ENCODE measurements at places on chromosomes 4 and X.

- DNase-seq, result no peak
Measured at GRCh38 chr4:168837922-168838321, 172.1 kb downstream of the CBR4 start.

DNA sequence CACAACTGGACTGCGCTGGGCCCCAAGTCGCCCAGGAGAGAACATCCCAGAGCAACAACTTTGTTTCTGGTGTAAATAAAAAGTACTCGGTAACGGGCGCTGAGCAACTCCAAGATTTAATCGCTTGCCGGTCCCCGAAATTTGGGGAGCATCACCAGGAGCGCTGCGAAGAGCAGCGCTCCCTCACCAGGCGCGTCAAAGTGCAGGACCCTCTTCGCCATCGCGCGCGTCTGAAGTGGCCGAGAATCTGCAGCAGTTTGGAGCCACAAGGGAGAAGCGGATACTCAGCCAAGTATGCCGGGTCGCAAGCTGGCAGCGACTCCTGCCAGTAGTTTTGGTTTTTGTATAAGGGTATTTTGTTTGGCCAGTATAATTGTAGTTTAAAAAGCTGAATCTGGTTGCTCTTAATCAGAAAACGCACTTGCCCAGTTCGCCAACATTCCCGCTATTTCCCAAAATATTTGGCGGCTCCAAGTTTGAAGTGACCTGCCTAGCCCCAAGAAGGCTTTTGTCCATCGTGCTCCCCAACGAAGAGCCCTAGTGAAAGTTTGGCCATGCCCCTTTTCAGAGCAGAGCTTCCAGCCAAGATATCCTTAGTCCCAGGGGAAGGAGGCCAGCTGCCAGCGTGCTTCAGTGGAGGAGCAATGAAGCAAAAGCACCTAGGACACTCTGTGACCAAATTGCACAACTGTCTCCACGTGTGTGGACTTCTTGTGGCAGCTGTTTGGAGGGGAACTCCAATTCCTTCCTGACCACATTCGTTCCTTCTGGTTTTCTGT, 557 bp upstream of the KDR start:
- DNase-seq, result no peak

DNA sequence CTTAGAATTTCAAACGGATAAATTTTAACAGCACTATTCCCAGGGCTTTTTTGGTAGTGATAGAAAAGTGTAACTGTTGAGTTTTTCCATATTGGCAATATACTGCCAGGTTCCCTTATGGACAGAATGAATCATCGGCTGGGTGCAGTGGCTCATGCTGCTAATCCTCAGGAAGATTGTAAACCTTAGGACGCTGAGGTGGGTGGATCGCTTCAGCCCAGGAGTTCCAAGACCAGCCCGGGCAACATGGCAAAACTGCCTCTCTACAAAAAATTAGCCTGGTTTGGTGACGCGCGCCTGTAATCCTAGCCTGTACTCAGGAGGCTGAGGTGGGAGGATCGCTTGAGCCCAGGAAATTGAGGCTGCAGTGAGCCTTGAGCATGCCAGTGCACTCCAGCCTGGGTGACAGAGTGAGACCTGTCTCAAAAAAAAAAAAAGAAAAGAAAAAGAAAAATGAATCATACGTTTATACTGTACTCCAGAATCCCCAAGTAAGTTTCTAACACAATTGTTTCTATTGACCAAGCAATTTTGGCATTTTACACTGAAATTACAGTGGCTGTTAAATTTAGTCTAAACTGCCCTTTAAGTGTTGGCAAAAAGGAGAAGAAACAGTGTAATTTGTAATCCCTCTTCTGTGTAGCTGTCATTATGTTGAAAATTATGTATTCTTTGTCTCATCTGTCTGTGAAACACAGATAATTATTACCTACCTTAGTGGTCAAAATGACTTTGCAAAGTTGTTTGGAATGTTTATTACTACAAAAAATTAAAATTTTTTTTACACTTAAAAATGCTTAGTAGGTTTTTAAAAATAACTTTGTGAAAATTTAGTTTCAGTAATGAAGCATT, 1.8 kb downstream of the SLC30A9 start:
- DNase-seq, result no peak

DNA sequence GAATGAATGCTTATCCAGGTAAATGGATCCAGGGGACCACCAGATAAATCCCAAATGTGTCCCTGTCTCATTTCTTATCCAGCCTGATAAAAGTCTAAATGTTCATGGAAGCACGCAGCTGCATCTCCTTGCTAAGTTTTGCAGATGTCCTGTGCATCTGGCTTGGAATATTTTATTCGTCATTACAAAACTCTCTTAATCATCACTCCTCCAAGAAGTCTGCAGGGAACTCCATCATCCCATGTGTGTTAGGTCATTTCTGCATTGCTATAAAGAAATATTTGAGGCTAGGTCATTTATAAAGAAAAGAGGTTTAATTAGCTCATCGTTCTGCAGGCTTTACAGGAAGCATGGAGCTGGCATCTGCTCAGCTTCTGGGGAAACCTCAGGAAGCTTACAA, 297.2 kb downstream of the HS3ST1 start:
- DNase-seq, result no peak

DNA sequence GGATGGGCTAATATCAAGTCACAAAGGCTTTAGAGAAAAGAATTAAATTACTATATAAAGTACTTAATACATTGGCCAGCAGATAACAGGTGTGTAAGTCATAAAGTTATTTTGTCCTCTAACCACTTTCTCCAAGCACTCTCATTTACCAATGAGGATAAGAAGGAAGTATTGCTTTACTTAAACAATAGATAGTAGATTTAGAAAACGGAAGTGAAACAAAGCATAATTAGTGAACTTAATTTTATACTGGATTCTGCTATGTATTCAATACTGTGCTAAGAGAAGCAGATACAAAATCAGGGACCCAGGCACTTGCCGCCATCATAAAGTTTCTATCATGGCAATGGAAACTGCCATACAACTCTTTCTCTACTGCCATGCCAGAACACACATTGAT, 24.0 kb downstream of the AFM start:
- no peak for DNase-seq

DNA sequence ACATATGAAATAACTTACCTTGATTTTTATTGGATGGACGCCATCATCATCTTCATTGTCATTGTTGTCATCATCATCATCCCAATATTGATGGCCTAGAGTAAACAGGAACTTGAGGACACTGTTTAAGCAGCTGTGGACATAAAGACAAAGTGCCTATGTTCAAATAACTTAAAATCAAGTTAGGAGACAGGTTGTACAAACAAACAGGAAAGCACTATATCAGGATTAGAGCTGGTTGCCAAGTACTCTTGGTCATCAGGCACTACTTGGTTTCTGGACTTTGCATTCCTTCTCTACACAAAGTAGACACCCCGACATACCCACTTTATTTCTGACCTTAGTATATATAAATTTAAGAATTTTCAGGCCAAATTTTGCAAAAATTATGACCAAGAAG, 608.6 kb downstream of the KLHL13 start:
- no peak for DNase-seq

DNA sequence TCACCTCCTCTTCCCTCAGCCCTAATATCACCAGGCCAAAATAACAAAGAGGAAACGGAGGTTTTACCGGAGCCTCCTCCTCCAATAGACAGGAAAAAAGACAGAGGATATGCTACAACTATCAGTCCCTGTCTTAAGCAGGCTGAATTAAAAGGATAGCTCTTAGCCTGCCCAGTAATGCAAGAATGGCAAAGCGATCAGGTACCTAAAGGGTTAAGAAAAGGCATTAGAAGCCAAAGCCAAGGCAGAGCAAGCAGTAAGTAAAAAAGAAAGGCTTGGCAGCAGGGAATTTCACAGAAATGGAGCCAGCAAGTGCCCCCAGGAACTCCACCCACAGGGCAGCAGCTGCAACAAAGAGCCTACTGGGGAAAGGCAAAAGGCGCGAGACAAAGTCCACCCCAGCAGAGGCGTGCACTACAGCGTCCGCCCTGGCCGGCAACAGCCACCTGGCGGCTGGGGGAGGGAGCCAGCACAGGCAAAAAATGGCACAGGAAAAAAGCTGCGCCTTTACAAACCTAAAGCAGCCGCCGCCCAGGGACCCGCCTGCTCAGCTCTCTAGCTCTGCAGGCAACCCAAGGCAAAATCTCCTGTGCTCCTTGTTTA, 220.6 kb upstream of the ZC4H2 start:
- no peak for DNase-seq

GRCh38 chr4:128381748-128382559, 94.3 kb upstream of the PGRMC2 start:
- DNase-seq, result no peak

- DNase-seq, result no peak
Measured at GRCh38 chrX:69366183-69366582, 137.9 kb upstream of the NALF2 start.

DNA sequence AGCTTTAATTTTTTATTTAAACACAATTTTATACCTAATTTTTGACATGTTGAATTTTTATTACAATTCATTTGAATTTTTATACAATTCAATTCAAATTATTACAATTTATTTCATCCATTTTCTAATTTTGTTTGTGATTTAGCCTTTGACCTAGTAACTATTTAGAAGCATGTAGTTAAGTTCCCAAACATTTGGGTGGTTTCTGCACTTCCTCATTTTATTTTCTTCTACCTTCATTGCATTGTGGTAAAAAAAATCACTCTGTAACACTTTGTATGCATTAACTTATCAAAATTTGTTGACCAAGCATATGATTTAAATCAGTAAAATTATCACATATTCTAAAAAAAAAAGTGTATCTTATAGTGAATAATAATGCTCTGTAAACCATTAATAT, 928.9 kb downstream of the ARAP2 start:
- no peak for DNase-seq

DNA sequence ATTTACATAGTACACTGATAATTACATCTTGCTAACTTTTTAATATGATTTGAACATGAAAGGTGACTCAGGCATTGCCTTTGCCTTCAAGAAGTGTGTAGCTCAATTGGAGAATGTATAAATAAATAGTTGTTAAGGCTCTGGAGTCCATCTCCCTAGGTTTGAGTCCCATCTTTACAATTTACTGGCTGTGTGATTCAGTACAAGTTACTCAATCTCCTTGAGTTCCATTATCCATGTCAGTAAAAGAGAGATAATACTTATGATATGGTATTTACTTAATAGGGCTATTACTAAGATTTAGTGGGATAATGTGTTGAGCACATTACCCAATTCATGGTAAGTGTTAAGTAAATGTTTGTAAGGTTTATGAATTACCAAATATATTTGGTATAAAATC, 1.9 kb upstream of the FGG start:
- DNase-seq, result no peak

DNA sequence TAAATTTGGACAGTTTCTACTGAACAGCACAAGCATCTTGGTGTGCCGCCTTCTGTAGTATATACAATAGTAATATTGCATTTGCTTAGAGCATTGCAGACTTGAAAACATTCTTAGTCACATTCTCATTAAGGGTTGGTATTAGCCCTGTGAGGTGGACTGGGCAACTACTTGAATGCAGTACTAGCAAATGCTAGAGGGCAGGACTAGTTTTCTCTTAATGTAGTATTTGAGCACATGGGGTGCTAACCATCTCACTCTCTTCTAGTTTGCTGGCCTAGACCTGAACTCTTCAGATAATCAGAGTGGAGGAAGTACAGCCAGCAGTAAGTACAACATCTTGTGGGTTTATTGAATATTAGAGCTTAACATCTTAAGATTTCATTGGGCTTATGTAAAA, 3.2 kb downstream of the DDX3X start:
- no peak for DNase-seq

GRCh38 chr4:80173401-80173800, 23.9 kb upstream of the PRDM8 start:
- peak; percentile 39 for DNase-seq

DNA sequence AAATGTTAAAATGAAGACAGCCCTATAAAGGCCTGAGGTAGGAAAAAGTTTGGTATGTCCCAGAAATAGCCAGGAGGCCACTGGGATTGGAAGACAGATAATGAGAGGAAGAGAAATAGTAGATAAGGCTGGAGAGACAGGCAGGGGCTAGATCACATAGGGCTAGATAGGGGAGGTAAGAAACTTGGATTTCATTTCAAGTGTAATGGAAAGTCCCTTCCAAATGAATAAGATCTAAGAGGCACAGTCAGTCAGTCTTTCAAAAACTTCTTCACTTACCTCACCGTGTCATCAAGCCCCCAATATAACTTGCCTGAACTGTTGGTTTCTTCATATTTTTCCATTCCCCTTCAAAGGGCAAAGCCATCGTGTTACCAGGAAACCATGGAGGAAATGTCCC, 121.8 kb downstream of the SPCS3 start:
- no peak for DNase-seq

DNA sequence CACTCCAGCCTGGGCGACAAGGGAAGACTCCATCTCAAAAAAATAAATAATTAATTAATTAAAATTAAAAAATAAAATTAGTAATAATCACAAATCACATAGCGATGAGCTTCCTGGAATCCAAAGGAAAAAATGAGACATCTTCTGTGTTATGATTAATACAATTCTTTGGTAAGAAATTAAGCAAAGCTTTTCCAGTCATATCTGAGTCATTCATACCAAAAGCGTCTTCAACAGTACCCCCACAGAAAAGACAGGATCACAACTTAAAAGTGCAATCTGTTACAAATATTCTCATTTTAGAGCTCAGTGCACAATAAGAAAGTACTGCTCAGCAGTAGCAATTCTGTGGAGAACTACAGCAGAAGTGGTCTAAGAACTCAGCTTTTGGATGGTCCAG, 168.5 kb upstream of the MXRA5 start:
- no peak for DNase-seq

GRCh38 chrX:154013614-154014360, 5.9 kb downstream of the IRAK1 start:
- DNase-seq, result peak; percentile 66

DNA sequence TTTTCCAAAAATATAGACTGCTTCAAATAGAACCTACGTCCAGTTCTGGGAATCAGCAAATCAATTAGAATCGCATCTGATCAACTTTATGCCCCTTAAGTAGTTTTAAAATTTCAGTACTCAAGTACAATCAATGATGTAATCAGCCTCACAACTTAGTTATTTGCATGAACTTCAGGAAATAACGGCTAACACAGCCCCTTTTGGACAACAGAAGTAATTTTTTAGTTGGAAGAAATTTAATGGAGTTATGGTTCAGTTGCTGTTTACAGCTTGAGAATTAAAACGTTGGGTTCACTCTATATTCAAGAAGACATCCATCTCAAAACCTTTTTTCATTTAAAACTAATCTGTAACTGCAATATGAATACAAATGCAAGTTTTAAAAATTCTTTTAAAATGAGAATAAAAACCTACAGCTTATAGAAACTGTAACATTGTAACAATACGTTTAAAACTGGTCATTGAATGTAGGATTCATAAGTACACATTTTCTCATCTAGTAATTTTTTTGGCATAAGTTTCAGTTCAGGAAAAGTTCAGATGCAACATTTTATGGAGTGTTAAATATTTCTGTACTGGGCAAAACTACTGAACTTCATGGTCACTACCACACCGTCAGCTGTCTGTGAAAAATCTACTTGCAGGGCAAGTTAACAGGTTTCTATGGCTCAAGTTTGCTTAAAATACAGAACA, 956 bp downstream of the TAPT1 start:
- DNase-seq, result no peak

- DNase-seq, result no peak
Measured at GRCh38 chr4:84799318-84799717, 167.2 kb downstream of the WDFY3 start.
